GM12864 (cell line): ENCODE measurements at places on chromosomes 6 and 20.

- no peak for DNase-seq
Observed at GRCh38 chr6:122028933-122029522, 370.4 kb upstream of the HSF2 start.

- DNase-seq, result no peak
Observed at GRCh38 chr6:11224252-11224965, 8.1 kb downstream of the NEDD9 start.

GRCh38 chr6:43172104-43173007, 1.3 kb downstream of the SRF start:
- DNase-seq, result no peak

- DNase-seq, result no peak
Observed at GRCh38 chr6:36289281-36289878, 19.5 kb downstream of the PNPLA1 start.

- no peak for DNase-seq
Observed at GRCh38 chr6:112007805-112008204, 46.1 kb upstream of the CCN6 start.

DNA sequence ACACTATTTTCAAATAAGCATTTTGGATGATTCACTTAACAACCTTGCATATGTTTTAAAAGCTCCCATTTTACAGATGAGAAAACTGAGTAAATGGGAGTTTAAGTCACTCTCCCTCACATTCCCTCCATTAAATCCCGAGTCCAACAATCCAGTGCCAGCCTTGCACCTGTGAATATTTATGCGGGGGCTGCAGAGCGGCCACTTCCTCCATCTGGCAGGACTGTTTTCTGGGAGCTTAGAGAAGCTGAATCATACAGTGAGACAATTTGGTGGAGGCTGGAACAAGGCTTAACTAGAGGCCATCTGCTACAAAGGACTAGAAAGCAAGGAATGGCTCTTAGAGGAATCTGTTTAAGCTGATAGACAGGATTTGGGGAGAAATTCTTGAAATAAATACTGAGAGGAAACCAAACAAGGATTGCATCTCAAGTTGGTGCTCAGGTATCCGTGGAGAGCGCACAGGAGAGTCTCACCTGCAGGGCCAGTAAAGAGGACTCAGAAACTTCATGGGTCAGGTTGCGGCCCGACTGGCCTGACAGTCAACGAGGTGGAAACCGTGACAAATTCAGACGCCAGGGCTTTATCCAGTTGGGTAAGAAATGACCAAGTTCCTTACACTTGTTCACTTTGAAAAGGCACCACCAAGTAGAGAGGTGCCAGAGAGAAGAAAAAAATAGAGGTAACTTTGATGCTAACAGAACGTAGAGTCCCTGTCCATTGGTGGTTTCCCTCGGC, 478.5 kb downstream of the QKI start:
- no peak for DNase-seq

DNA sequence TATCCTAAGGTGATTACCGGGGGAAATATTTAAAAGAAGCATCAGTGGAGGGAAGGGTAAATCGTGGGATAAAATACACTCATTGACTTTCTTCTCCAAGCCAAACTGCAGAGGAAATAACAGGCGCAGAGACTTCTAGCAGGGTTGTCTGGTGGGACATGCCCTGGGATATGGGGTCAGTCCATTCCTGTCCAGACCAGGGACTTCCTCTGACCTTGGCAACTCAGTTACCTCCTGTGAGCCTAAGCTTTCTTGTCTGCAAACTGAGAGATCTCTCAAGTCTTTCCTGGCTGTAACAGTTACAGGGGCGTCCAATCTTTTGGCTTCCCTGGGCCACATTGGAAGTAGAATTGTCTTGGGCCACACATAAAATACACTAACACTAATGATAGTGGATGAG, 21.7 kb upstream of the PHACTR2 start:
- no peak for DNase-seq

DNA sequence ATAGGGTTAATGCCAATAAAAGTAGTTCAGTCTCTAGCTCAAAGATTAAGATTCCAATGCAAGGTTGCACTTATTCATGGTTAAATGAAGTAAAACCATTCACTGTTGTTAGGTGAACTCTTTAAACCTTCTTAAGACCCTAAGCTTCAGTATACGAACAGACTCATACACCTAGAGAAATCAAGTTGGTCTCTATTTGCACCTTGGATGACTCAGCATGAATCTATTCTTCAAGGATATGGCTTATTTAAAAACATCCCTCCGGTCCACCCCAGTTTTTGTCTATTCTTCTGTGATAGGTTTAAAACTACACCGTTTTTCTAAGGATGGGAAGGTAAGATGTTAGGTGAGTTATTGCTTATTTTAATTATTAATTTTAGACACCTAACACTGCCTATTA, 932 bp upstream of the TAAR9 start:
- DNase-seq, result no peak

DNA sequence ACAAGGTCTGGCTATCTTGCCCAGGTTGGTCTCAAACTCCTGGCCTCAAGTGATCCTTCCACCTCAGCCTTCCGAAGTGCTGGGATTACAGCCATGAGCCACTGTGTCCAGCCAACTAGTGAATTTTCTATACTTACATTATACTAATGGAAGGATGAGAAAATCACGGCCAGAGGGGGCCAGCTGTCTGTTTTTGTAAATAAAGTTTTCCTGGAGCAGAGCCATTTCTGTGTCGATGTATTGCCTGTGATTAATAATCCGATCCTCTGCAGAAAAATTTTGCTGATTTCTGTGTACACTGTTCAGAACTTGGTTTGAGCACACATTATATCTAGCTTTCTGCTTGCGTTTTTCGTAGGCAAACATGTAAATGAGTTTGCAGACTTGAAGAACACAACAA, 28.8 kb downstream of the PTPRT start:
- no peak for DNase-seq

GRCh38 chr20:8714206-8714605, 354.7 kb upstream of the PLCB4 start:
- DNase-seq, result no peak

- DNase-seq, result no peak
Observed at GRCh38 chr6:84177241-84177640, 50.2 kb downstream of the CEP162 start.

- DNase-seq, result no peak
Observed at GRCh38 chr6:85081102-85081501, 316.7 kb upstream of the TBX18 start.

DNA sequence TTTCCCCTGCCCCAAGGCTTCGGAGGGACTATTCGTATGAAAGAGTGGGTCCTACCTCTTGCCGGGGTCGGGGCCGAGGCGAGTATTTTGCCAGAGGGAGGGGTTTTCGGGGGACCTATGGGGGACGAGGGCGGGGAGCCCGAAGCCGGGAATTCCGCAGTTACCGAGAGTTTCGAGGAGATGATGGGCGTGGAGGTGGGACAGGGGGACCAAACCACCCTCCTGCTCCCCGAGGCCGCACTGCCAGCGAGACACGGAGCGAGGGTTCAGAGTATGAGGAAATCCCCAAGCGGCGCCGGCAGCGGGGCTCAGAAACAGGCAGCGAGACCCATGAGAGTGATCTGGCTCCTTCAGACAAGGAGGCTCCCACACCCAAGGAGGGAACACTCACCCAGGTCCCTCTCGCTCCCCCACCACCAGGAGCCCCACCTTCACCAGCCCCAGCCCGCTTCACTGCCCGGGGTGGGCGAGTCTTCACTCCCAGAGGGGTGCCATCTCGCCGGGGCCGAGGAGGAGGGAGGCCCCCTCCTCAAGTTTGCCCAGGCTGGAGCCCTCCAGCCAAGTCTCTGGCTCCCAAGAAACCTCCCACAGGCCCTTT, 11.3 kb downstream of the PRRC2A start:
- no peak for DNase-seq

DNA sequence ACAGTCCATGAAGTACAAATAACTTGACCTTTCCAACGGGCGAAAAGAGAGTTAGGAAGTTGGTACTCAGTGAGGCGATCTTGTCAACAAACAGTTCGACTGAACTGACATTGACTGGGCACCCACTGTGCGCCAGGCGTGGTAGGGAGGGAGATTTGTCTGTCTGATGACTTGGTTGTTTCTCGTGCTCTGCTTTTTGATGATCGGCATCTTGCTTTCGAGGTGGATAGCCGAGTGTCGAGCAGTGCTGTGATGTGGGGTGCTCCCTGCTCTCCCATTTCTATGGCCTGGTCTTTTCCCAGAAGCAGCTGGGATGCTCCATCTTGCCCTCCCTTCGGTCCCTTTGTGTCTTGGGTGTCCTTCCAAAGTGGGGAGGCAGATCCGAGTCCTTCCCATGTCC, 30.4 kb downstream of the RPP40 start:
- DNase-seq, result no peak

GRCh38 chr20:36873498-36874189, 2.3 kb upstream of the TLDC2 start:
- no peak for DNase-seq

DNA sequence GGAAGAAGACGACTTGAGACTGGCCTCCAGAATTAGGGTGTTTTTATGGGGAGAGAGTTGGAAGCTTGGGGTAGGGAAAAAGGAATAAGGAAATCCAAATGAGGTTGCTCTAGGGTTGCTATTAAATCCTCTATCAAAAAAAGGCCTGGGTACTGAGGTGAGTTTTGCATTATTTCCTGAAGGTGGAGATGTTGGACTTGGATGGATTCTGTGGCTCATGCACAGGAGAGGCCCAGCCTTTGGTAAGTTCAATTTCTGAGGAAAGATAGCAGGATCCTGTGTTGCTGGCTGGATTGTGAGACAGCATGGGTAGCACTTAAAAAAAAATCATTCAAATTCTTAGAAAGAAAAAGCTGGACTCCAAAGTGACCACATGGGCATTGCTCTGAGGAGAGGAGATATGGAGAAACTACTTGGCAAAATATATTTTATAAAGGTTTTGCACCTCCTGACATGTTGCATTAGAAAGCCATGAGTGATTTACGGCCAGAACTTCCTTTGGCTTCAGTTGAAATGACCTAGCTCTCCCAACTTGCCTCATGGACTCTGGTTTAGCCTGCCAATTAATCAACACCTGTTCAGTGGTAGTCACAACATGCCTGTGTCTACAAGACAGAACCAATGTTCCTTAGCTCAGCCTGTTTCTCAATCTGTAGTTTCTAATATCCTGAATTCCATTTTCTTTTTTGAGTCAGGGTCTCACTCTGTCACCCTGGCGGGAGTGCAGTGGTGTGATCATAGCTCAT, 152.1 kb upstream of the RALGAPA2 start:
- DNase-seq, result no peak

- DNase-seq, result no peak
Observed at GRCh38 chr6:111765763-111766162, 107.5 kb downstream of the FYN start.
